ENCODE measurements at places on chromosomes 2 and 18.

DNA sequence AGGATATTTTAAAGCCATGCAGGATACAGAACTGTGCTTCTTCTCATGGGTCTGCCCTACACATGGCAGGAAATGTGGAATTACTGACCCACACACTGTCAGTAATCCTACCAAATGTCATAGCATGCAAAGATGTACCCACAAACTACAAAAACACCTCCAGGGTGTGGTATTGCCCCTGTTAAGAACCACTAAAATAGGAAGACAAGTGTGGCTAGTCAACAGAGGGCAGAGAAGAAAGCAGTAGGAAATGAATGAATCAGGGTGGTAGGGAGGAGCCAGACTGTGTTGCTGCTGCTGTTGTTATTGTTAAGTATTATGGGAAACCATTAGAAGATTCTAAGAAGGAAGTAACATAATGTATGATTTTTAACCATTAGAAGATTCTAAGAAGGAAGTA is 556.7 kb upstream of the ACVR2A start:
- no peak for DNase-seq

- no peak for DNase-seq
Measured at GRCh38 chr18:76474824-76475223, 20.2 kb downstream of the ZNF516 start.

- DNase-seq = no peak
Measured at GRCh38 chr18:56112013-56112749, 524.2 kb upstream of the TCF4 start.

DNA sequence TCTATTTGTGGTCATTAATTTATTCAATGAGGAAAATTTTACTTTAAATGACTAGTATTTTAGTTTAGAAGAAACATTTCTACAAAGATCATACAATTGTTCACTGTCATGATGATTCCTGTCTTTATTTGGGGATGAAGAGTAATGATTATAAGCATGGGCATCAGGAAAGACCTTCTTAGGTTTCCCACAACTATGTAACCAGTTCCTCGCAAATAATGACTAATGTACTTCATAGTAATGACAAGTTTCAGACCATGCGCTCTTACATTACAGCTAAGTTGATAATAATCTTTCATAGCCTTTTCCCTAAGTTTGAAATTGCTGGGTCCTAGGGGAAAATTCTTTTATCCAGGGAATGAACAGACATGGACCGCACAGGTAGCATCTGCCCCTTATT is 90.5 kb downstream of the MYO5B start:
- no peak for DNase-seq

GRCh38 chr2:230668939-230669303 is 43.7 kb upstream of the CAB39 start:
- no peak for DNase-seq

- DNase-seq = no peak
Measured at GRCh38 chr2:86584151-86584913, 21.1 kb upstream of the CHMP3 start.

- no peak for DNase-seq
Measured at GRCh38 chr2:254241-254640, 9.6 kb downstream of the SH3YL1 start.

- DNase-seq = no peak
Measured at GRCh38 chr2:31140151-31140550, 1.9 kb upstream of the GALNT14 start.

DNA sequence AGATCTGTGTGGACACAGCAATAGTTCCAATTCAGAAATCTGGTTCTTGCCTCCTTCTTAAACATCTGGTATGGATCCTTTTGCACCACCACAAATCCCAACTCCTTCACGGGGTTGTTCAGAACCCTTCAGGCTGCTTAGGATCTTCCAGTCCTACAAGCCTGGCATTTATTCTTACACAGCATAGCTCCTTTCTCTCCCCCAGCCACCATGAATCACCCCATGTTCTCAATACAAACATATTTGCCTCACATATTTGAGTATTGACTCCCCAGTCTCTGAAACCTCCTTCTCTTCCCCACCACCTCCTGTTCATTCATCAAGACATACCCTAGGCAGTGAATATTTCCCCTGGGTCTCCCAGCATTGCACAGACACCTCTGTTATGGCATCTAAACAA is 155.2 kb downstream of the ALK start:
- peak; percentile 27 for DNase-seq

GRCh38 chr2:25894135-25894830 is 16.0 kb upstream of the ASXL2 start:
- no peak for DNase-seq

- no peak for DNase-seq
Measured at GRCh38 chr2:203062126-203062525, 47.5 kb downstream of the NBEAL1 start.

DNA sequence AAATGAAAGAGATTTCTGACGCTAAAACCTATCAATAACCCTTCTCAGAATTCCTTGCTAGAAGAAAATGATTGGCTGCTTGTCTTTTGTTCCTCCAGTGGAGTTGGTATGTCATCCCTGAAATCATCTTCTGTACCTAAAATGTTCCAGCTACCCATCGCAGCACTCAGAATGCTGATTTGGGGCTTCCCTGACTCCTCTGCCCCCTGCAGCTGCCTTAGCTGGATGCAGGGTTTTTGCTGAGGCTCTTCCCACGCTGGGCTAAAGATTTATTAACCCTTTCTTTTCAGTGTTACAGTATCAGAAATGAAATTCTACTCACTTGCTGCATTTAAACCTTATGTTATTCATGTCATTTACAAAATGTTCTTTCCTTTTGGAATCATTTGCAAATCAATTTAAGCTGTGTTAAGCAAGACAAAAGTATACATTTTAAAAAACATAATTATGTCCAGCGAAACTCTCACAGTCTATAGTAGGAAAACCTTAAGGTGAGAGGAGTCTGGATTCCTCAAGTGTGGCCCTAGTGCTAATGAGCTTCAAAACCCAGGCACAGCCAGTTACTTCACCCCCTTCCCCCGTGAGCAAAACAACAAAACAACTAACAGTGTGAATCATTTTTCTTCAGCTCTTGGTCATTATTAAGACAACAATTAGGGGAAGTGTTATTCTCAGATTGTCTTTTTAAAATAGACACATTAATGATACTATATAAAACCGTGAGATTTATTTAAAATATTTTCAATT is 32.8 kb downstream of the PKP4 start:
- no peak for DNase-seq

GRCh38 chr18:49048396-49049020 is 97.7 kb upstream of the SMAD7 start:
- DNase-seq = peak; percentile 25

DNA sequence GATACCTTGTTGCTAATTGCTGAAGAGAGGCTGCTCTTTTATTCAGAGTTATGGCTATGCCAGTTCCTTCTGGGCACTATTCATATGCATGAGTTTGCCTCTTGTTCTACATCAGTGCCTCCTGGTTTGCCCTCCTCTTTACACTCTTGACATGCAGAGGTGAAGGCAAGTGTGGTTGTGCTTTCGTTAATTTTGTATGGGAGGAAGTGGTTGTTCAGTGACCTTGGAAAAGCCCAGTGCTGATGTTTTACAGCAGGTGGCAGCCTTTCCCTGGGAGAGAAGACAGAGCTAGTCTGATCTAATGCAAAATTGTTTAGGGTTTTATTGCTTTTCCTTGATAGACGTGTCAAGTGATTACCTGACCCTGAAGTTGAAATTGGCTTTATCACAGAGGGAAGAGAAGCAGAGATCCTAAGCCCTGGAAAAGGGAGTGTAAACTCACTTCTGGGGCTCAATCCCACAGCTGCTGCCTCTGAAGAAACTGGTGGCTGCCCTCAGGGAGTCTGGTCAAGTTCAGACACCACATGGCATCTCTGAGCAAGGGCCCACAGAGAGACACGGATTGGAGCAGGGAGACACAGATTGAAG is 30.5 kb upstream of the VPS54 start:
- DNase-seq = peak; percentile 43

- no peak for DNase-seq
Measured at GRCh38 chr2:222468346-222468745, 44.0 kb downstream of the SGPP2 start.

DNA sequence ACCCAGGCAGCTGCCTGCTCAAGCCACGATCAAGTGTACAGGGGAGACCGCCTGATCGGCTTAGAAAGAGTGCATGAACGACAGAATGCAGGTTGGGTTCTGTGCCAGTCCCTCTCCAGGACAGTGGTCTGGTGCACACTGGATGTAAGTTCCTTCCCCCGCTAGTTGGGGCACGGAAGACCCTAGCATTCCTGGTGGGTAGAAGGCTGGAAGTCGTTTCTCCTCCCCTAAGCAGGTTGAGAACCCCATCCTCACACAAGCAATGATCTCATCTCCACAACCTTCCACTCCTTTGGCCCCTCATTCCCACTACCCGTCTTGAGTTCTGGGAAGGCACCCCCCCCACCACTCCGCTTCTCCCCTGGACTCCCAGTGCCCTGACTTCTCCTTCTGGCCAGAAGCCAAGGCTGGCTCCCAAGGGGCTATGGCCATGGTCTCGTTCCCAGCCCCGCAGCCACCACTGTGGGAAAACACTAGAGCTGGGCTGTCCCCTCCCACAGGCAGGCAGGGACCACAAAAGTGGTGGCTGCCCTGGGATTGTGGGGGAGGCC is 1.4 kb upstream of the ANKRD39 start:
- DNase-seq = no peak

GRCh38 chr18:69980509-69980908 is 32.8 kb upstream of the CD226 start:
- no peak for DNase-seq

- no peak for DNase-seq
Measured at GRCh38 chr2:166563894-166564293, 69.8 kb upstream of the SCN7A start.

GRCh38 chr2:239818086-239818485 is 207.1 kb downstream of the NDUFA10 start:
- DNase-seq = no peak

GRCh38 chr2:67522148-67522547 is 125.0 kb downstream of the ETAA1 start:
- no peak for DNase-seq

- DNase-seq = no peak
Measured at GRCh38 chr2:7673853-7674252, 756.6 kb downstream of the RNF144A start.

DNA sequence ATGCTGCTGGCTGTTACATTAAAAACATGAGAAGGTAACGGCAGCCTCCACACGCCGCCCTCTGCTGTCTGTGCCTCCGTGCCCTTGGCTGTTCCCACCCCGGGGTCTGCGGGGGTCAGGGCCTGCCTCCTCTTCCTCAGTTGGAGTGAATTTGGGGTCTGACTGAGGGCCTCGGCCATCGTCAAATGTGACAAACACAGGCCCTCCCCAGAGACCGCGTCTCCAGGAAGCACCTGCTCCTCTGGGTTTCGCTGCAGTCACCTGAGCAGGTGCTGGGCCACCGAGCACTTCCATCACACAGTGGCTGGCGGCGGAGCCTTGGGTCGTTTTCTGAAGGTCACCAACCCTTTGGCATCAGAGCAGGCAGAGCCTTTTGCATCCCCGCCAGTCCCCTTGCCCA is 70.9 kb downstream of the NFATC1 start:
- no peak for DNase-seq

DNA sequence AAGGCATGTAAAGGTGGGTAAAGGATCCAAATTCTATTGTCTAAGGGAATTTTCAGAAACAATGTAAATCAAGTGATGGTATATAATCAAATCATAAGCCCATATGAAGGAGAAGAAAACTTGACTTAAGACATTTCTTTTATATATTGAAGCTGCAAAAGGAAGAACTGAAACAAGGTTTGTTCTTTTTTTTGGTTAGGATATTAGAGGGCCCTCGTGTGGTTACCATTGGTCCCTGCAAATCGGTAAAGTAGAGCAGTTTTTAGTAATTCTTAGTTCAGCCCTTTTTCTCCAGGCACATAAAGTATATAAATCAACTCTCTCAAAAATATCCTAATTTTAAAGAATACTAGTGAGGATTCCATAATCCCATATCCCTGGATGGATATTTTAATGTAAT is 105.6 kb upstream of the STK17B start:
- no peak for DNase-seq

GRCh38 chr2:236888794-236889780 is 196.6 kb upstream of the COPS8 start:
- DNase-seq = no peak

DNA sequence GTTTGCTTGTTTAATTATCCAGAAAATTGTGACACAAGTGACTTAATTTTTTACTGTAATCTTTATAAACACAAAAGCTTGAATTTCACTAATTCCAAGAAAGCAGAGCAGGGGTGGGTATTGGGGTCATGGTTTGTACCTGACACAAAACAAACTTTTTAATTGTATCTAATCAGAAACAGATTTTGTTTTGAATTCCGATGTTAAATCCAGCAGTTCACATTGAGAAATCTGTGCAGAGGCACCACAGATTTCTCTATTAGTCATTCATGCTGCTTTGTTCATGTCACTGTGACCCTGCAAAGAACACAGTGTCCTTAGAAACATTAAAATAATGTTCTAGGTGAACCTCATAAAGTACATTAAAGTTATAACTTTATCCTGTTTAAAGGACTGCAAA is 443.4 kb downstream of the NYAP2 start:
- peak; percentile 5 for DNase-seq

GRCh38 chr18:79952456-79952995 is 1.1 kb upstream of the SLC66A2 start:
- DNase-seq = no peak

DNA sequence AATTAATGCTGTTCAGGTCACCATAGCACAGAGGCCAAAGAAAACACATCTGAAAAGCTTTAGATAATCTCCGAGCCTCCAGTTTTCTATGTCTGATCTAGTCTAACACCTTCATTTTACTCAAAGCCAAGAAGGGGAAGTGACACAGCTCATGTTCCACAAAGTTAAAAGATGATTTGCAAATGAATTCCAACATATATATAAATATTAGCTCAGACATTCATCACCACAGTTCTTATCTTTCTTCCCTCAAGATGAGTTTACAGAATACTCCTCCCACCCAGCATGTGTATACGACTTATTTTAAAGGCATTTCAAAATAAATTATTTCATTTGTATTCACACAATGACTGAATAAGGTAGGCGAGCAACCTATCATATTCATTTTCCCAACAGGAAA is 82.4 kb downstream of the AAK1 start:
- no peak for DNase-seq

DNA sequence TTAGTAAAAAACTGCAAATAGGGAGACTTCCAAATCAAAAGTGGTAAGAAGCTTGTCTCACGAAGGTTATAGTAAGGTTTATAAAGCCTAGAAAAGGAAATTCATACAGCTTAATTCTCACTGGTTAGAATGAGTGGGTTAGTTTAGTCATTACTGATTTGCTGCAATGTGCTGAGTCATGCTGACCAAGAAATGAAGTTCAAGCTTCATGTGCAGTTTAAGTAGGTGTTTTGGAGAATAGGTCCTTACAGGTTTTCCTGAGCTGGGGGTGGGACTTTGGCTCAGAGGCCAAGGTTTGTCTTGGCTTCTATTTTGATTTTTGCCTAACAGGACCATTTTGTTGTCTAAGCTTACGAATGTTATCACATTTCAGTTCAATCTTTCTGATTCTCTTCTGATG is 15.1 kb downstream of the CLIP4 start:
- peak; percentile 38 for DNase-seq

DNA sequence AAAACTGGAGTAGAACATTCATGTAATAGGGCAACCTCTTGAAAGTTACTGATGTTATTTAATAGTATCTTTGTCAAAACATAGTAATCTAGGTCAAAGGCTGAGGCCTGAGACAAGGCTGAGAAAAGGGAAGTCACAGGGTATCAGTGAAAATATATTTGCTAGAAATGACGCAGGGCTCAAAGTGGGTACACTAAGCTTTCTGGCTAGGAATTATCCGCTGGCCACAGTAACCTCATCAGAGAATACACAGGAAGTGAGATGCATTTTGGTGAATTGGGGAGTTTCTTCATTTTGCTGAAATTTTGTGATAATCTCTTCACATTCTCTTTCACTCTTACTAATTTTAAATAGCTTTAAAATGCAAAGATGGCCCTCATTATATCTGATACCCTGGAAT is 206.8 kb downstream of the OTX1 start:
- DNase-seq = no peak

Data from amniotic stem cell (primary cell).